A549 treated with dexamethasone at 1 μM for 4 hours (cell line): ENCODE measurements at places on chromosomes 5 and 9. TPM values are rescaled to one million over a fixed set of nuclear protein-coding genes. Genes with fewer than 3 reads are reported as not detected.

MRPS2 gene
- 102 to 135 TPM (median 127 TPM) in 5 replicates for total RNA-seq

IQGAP2 gene
- total RNA-seq, result 1.9 to 3.1 TPM (median 2.5 TPM) in 5 replicates

PCDHB7 gene
- 0.02 TPM in 1 of 5 replicates, not detected in the others for total RNA-seq

SHC3 gene
- 0.17 to 0.39 TPM (median 0.22 TPM) in 5 replicates for total RNA-seq

SNCAIP gene
- 0.02 to 0.05 TPM (median 0.04 TPM) in 3 of 5 replicates, not detected in the others for total RNA-seq

NUTM2G gene
- 0.05 TPM in 1 of 5 replicates, not detected in the others for total RNA-seq

DBH gene
- total RNA-seq, result not detected in 5 replicates

GDNF gene
- total RNA-seq, result 0.02 to 0.06 TPM (median 0.05 TPM) in 4 of 5 replicates, not detected in the other

GLRA1 gene
- not detected in 5 replicates for total RNA-seq

ACOT12 gene
- total RNA-seq, result 0.08 to 0.09 TPM in 2 of 5 replicates, not detected in the others

NR2F1 gene
- total RNA-seq, result 3.4 to 5.1 TPM (median 5.0 TPM) in 5 replicates

GPR151 gene
- not detected in 5 replicates for total RNA-seq

ZNF883 gene
- total RNA-seq, result 0.79 to 1.1 TPM (median 1.0 TPM) in 5 replicates

SLC34A3 gene
- total RNA-seq, result 0.05 to 0.11 TPM (median 0.06 TPM) in 5 replicates

DNM1 gene
- total RNA-seq, result 62.4 to 106 TPM (median 95.8 TPM) in 5 replicates

LHX3 gene
- 0.05 to 0.13 TPM (median 0.11 TPM) in 5 replicates for total RNA-seq

SLC4A9 gene
- 0.04 TPM in 1 of 5 replicates, not detected in the others for total RNA-seq

CACNA1B gene
- total RNA-seq, result 0.01 to 0.05 TPM (median 0.03 TPM) in 5 replicates

GRM6 gene
- not detected in 5 replicates for total RNA-seq

ROPN1L gene
- total RNA-seq, result 1.7 to 2.2 TPM (median 2.0 TPM) in 5 replicates

TGFBI gene
- total RNA-seq, result 1,392 to 2,102 TPM (median 1,727 TPM) in 5 replicates

GFI1B gene
- 0.05 to 0.17 TPM (median 0.06 TPM) in 5 replicates for total RNA-seq

ARL10 gene
- 0.47 to 0.97 TPM (median 0.53 TPM) in 5 replicates for total RNA-seq

AGXT2 gene
- total RNA-seq, result not detected in 5 replicates

CNTLN gene
- total RNA-seq, result 4.8 to 6.1 TPM (median 5.7 TPM) in 5 replicates

SH3TC2 gene
- 0.38 to 0.73 TPM (median 0.48 TPM) in 5 replicates for total RNA-seq

FANCC gene
- 9.9 to 13.4 TPM (median 11.5 TPM) in 5 replicates for total RNA-seq

TRIO gene
- total RNA-seq, result 86.9 to 107 TPM (median 89.6 TPM) in 5 replicates

TAF1L gene
- 0.01 TPM in 2 of 5 replicates, not detected in the others for total RNA-seq

BHMT2 gene
- total RNA-seq, result not detected in 5 replicates

CD14 gene
- total RNA-seq, result 2.6 to 3.4 TPM (median 3.0 TPM) in 5 replicates

CDH9 gene
- not detected in 5 replicates for total RNA-seq

MVB12B gene
- 5.8 to 8.1 TPM (median 7.4 TPM) in 5 replicates for total RNA-seq

GCNT4 gene
- 0.26 to 0.33 TPM (median 0.31 TPM) in 5 replicates for total RNA-seq

IL4 gene
- not detected in 5 replicates for total RNA-seq

GABRA1 gene
- not detected in 5 replicates for total RNA-seq

LOX gene
- total RNA-seq, result 1.1 to 2.5 TPM (median 1.6 TPM) in 5 replicates

SPATA9 gene
- total RNA-seq, result not detected in 5 replicates

SLC45A2 gene
- not detected in 5 replicates for total RNA-seq

BTNL9 gene
- total RNA-seq, result 0.67 to 1.2 TPM (median 1.0 TPM) in 5 replicates

GLDC gene
- 12.0 to 14.9 TPM (median 13.9 TPM) in 5 replicates for total RNA-seq

SCGB3A2 gene
- total RNA-seq, result not detected in 5 replicates
